Stimulated activated CD4-positive, alpha-beta T cell treated with anti-CD3 and anti-CD28 coated beads, Interleukin-4, amount 100 ng/mL, for 48 hours (primary cell): ENCODE measurements at places on chromosomes 3 and 15.

DNA sequence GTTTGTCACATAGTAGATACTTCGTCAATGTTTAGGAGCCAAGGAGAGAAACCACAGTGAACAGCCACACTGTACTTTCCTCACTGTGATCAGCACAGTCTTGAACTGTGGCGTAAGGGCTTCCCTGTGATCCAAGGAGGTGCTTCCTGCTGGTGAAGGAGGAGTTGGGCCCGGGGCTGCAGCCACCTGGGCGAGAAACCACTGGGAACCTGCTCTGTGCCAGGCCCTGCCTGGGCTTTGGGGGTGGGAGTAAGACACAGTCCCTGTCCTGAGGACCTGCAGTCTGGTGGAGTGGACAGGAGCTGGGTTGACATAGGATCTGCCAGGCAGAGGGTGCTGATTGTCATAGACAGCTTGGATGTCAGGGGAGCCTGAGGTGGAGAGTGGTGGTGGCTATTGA, 60.5 kb upstream of the MRPS22 start:
- DNase-seq: no peak

GRCh38 chr3:100044369-100044768, 69.9 kb downstream of the FILIP1L start:
- no peak for DNase-seq

DNA sequence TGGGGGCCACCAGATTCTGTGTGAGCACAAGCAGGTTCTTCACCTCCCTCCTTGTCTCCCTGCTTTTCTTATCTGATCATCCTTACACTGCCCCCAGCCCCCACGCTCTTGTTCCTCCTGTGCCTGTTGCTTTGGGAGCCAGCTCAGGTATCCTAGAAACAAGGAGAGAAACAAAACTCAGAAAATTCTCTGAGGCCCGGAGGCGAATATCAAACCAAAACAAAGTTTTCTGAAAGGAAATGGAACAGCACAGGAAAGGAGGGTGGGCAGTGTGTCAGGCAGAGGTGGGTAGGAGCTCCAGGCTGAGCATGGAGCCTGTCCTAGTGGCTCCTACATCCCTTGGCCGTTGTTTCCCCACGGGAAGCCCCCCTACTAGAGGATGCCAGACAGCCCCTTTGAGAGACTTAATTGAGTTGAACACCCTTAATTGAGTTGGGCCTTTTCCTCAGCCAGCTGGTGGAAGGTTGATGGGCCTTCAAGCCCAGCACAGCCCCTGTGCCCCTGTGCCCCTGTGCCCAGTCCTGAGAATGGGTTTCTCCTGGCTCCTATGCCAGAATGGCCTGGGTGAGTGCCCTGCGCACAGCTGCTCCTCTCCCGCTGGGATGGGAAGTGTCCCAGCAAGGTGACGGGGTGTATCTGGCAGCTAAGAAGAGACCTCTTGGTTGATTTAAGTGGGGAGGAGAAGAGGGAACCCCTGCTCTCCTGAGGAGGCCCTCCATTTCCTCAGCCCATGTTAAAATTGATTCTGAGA, 22.8 kb upstream of the JMJD7 start:
- no peak for DNase-seq

GRCh38 chr3:177459401-177459800, 262.1 kb upstream of the TBL1XR1 start:
- DNase-seq: no peak

- DNase-seq: no peak
These were observed 434.1 kb downstream of the OCA2 start for GRCh38 chr15:27665002-27665401.

DNA sequence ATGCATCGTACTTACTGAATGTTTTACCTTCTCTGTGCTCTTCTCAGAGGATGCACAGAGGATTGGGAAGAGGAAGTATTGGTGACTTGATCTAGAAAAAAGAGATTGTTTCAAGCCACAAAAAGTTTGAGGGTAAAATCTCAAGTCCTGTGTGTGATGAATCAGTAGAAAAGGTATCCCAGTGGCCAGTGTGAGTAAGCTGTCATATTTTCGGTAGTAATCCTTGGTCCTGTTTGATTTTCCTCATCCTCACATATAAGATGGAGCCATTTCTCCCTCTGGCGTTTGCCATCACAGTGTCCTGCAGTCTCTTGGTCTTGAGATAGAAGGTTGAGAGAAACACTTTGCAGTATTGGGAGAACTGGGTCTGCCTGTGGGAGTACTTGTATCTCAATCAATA, 166.8 kb downstream of the LPP start:
- no peak for DNase-seq

GRCh38 chr15:60044636-60045270, 40.6 kb downstream of the FOXB1 start:
- no peak for DNase-seq

DNA sequence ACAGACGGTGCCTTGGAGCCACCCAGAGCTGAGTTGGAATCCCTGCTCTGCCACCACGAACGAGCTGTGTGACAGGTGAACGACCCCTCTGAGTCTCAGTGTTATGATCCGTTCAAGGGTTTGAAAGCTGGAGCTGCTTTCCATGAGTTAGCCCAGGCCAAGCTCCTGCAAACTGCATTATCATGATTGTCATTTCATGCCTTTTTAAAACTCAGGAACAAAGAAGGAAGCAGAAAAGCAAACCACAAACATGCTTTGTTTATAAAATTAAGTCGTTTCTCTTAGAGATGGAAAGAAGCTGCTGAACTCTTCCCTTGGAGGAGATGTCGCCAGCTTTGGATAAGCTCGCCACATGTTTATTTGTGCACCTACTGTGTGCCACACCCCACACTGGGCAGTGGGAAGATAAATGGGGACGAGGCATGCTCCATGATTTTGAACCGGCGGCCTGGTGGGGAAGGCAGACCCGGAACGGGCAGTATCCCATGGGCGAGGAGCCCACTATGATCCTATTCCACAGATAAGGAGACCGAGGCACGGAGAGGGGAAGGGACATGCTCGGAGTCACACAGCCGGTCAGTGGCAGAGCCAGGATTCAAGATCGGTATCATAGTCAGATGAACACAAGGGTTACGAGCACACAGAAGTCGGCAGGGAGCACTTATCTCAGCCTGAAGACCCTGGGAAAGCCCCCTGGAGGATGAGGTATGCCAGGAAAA, 15.9 kb downstream of the HRH1 start:
- no peak for DNase-seq

DNA sequence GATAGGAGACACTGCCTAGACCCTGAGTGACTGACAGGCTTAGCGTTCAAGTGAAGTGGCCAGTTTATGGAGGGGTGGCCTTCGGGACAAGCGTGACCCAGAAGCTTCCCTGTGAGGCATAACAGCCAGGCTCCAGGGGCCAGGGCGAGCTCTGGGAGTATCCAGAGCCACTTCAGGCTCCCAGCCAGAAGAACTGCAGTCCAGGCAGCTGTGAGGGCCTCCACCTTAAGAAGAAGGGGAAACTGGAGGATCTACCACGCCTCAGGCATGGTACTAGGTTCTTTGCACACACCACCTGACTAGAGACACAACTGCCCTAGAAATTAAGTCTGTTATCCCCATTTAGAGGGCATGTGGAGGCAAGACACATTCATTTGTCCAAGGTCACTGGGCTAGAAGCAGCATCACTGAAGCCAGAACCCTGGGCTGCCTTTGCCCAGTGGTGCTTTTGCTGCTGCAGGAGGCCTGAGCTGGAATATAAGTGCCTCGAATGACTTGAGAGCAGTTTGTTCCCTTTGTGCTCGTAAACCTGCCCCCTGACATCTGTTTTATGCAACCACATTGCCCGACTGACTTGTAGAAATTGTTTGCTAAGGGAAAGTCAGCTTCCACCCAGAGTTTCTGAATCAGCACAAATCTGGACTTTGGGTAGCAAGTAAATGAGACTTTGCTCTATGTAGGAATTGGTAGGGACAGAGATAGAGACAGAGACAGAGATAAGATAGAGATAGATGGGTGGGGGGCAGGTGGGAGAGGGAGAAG, 23.3 kb downstream of the RASGRF1 start:
- DNase-seq: no peak

DNA sequence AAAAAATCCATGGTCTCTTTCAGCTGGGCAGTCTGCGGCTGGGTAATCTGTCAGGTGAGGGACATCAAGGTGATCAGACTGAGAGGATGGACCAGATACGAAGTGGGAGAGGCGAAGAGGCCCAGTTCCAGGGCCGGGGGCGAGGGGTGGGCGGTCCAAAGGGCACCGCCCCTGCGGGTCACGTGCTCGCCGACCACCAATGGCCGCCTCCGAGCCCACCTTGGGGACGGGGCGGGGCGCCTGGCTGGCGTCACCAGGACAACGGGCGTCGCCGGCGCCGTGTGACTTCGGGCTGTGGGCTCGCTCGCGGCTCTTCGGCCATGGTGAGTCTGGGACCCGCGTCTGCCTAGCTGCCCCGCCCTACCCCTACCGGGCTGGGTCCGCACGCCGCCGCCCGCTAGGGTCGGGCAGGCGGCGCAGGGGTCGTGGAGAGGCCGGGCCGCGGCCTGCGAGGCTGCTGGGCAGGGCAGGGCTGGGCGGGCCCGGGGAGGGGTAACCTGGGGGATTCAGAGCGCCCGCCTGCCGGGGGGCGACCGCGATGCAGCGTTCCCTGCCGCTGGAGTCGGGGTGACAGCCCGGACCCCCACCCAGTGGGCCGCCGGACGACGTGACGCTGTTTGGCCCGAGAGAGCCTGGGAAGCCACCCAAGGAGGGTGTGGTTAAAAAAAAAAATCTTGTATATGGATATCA, at the start of gene FBXL2:
TSS of gene FBXL2 (plus strand) at position 250 of the 690 bp plus-strand sequence. CDS start at position 321, 71 bp downstream.
- DNase-seq: peak; percentile 9
